ENCODE measurements at places on chromosomes 12 and 14. TPM values are rescaled to one million over a fixed set of nuclear protein-coding genes. Genes with fewer than 3 reads are reported as not detected.

Gene ZDHHC22
- total RNA-seq: not detected

Gene SIX6
- not detected for total RNA-seq

Gene SELPLG
- 1.3 TPM for total RNA-seq

Gene GZMB
- 1.3 TPM for total RNA-seq

Gene FUT8
- 22.3 TPM for total RNA-seq

Gene RPGRIP1
- 0.17 TPM for total RNA-seq

Gene MED6
- total RNA-seq: 21.1 TPM

DNA sequence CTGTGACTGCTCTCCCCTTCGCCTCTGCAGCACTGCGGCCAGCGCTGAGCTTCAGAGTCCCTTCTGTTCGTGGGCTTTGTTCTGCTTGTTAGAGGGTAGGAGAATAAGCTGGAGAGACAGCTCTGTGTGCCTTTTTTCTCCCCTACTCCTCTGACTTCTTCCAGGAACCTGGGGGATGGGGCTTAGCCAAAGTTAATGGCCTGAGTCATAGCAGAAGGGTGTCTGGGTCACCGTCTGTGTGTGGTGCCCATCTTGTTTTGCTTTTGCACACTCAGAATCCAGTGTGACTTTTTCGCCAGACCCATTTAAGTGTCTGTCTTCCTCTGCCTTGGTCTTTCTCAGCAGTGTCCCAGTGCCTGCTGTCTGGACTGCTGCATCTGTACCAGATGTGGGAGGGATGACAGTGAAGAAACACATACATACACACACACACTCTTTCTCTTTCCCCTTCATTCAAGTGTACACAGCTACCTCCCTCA lies 3.0 kb downstream of the KIF5A start:
- DNase-seq: no peak

DNA sequence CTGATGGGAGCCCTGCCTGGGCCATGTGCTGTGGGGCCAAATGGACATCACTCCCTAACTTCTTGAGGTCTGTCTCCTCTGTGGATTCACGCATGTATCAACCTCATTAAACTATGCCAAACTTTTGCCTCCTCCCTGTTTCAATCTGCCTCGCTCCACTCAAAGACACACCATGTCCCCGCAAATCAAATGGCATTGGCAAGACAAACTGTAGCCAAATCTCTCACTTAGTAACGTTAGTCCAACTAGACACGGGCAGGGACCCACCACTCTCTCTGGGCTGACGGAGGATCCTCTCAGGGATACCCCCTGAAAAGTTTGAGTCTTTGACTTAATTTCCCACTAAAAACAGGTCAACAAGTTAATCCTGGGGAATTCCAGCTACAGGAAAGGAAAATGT lies 8.0 kb downstream of the ZBTB39 start:
- no peak for DNase-seq

- no peak for DNase-seq
These were observed 225.3 kb downstream of the ALG10B start for GRCh38 chr12:38541849-38542248.

DNA sequence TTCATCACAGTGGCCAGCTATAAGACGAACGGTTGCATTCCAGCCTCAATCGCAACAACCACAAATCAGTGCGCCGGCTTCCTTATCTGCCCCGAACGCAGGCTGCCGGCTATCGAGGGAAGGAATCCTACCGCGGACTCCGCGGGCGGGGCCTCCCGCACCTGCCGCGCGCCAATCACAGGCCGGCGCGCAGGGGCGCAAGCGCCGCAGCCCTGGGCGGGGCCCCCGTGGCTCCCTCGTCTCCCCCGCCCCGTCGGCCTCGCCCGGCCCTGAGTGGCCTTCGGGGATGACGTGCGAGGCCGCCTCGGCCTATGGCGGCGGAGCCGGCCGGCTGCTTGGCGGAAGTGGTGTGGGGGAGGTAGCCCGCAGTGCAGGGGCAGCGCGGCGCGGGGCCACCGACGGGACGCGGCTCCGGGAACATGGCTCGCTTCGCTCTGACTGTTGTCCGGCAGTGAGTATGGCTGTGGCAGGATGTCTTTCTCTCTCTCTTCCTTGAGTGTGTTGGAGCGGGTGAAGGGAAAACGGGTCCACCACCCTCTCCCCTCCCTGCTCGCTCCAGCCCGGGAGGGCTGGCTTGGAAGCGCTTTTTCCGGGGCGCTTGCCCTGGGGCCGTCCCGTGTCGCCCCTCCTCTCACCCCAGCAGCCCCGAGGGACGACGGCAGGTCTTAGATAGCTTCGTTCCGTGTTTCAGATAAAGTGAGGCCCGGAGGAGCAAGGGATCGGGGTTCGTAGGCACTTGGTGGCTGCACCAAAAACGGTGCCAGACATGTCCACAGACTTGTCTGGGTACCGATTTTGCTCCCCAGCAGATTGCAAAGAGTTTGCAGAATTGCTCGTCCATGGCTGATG lies at the start of gene TIGAR:
Gene TIGAR (plus strand): TSS at position 361 of the 849 bp plus-strand sequence. CDS start 59 bp downstream, at position 420.
- DNase-seq: peak; percentile 93
